ENCODE measurements at places on chromosomes 4 and X.

DNA sequence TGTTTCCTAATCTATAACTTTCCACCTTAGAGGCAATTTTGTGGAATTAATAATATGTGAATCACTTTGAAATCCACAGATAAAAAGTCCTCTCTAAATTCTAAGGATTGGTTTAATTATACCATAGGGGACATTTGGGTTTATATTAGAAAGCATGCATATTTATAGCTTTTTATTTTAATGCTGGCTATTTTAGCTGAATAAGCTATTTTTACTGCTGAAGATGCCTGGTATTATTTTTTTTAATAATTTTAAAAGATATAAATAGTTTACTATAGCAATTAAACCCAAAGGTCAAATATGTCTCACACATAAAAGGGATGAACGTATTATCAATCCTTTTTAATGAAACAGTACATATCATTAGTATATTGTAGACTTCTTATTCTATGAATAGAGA is 415.4 kb downstream of the MAGEB5 start:
- no peak for DNase-seq

DNA sequence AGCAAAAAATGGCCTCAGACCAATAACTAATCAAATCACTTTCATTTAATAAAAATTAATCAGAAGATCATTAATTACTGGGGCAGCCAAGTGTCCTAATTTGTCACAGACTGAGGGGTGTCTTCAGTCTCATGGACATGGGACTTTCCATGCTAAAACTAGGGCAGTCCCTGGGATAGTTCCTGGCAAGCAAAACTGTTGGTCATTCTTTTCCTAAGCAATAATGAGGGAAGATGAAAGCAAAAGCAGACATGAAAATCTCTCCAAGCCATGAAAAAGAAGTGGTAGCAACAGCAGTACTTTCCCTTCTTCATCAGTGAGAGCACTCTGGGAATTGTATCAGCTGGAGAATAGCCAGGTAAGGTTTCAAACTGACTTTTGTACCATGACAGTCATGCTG is 3.7 kb upstream of the ANTXR2 start:
- DNase-seq = no peak

GRCh38 chr4:17013382-17014006 is 115.0 kb upstream of the LDB2 start:
- DNase-seq = no peak

DNA sequence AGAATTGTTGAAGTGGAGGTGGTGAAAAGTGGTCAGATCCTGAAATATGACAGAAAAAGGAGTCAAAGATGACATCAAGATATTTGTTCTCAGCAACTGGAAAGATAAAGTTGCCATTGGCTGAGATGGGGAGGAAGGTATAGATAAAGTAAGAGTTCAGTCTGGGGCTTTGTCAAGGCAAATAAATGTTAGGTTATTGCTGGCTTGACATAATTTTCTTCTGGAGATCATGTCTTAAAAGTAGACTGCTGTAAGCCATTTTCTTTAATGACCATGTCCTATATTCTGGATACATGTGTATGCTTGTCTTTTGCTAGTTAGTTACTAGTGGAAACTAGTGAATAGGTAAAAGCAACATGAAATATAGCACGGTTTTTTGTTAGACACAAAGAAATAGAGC is 5.6 kb downstream of the USP53 start:
- DNase-seq = no peak

DNA sequence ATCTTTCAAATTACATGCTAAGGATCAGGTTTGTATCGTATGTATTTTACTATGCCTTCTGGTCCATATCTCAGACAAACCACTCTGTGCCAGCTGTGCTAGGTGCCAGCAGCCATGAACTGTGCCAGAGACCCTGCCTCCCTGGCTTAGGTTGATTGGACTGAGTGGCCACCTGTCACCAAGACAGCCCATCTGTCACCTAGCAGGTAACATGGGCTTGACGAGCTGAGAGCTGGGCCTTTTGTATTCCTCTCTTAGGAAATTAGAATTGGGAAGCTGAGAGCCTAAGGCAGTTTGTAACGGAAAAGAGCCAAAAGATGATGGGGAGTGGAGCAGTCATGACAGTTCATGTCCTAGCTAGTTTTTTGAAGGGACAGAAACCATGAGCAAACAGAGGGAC is 42.5 kb downstream of the TMEM164 start:
- peak; percentile 86 for DNase-seq

- no peak for DNase-seq
Observed at GRCh38 chr4:6848717-6849305, 60.8 kb upstream of the TBC1D14 start.

DNA sequence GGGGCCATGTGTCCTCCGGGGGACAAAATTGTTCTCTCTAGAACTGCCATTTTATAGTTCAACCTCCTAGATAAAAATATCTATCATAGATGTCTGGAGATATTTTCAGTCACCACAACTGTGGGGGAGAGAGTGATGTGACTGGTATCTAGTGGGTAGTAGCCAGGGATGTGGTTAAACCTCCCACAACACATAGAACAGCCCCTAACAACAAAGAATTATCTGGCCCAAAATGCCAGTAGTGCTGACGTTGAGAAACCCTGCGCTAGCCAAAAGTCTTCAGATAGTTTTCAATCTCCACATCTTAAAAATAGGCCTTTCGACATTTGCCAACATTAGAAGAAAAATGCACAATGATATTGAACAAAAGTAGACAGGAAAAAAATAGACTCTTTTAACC is 19.0 kb upstream of the SUPT20HL2 start:
- DNase-seq = no peak

- DNase-seq = peak; percentile 95
Observed at GRCh38 chrX:47144626-47145394, at the start of the genes NDUFB11 and RBM10. Gene NDUFB11, minus strand, starts transcription at chrX:47144702. Its CDS starts 23 bp downstream, at chrX:47144679. Gene RBM10, plus strand, starts transcription at chrX:47145221. Its CDS starts 2,261 bp downstream, at chrX:47147482.

GRCh38 chr4:8403976-8404375 is 36.5 kb downstream of the ACOX3 start:
- DNase-seq = no peak

GRCh38 chrX:49877397-49878101 is 1.7 kb upstream of the USP27X start:
- DNase-seq = peak; percentile 1

GRCh38 chr4:71553605-71554004 is 214.8 kb downstream of the SLC4A4 start:
- DNase-seq = peak; percentile 61

- DNase-seq = no peak
Observed at GRCh38 chr4:7396186-7396910, 38.4 kb downstream of the PSAPL1 start.

DNA sequence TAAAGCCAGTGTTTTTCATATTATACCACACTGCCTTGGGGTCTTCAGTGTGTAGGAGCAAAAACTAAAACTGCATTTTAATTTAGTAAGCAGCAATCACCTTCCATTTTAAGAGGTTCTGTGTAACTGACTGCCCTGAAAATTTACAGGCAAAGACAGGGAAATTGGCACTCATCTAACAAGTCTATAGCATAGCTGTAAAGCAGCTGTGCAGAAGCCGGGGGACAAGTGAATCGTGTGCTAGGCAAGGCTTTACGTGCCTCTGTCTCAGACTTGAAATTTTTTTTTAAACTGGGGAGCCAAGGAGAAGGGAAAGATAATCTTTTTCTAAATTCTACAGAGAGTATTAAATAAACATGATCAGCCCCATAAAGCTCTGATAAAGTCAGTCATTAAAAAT is 39.7 kb downstream of the TSPAN5 start:
- no peak for DNase-seq

DNA sequence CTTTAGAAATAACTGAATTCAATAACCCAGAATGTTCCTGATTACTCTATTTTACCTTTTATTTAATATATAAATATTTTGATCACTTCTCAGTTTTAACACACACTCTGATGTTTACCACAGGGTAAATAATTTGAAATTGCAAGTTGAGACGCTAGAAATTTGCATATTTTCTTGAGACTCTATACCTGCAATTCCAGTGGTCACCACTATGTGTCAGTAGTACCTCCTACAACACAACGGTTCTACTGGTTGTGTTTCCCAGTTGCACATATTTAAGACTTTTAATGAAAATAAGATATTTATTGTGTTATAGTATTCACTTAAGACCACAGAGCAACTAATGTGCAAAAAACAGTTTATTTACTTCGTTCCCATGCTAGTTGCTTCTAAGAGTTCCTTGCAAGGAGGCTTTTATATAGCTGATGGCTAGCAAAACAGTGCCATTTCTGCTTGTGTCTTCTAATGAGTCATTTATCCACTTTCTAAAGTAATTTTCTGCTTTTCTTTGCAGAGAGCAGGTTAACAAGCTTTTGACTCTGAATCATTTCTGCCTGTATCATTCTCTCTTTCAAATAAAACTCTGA is 98.9 kb upstream of the PDLIM3 start:
- no peak for DNase-seq

DNA sequence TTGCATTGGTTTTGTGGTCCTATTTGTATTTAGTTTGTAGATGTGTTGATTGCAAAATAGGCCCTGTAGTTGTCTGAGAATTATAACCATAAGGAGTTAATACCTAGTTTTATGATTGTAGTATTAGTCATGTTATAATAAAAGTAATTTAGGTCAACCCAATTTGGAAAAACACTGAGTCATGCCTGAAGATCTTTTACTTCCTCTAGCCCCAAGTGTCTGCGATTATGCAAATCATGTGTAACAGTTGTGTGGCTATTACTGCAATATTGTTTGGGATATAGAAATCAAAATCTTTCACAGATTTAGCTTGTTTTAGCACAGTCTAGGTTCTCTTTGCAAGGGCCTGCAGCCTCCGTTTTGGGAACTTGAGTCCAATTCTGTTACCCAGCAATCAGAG is 12.6 kb downstream of the SRD5A3 start:
- no peak for DNase-seq
